Activated CD4-positive, alpha-beta T cell treated with anti-CD3 and anti-CD28 coated beads for 24 hours (primary cell): ENCODE measurements at places on chromosomes 6 and 20.
A peak's percentile ranks its signal among the peaks of the same experiment; 100 is the strongest.

- no peak for DNase-seq
Observed at GRCh38 chr6:25303254-25303653, 24.1 kb downstream of the CARMIL1 start.

DNA sequence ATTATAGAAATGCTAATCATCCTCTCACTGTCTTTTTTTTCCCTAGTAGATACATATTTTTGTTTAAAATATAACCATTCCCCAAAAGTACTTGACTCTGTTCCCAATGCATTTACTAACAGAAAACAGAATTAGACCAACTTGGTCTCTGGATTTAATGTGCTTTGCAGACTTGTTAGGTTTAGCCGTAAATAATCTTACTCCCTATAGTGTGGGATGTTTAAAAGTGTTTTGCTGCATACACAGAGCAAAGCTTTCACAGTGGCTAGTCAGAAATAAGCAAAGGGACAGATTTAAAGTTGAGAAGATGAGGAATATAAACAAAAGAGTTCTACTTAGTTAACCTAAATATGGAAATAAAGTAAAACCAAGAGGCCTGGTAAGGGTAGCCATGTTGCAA, 527.5 kb downstream of the HDGFL1 start:
- DNase-seq: no peak

DNA sequence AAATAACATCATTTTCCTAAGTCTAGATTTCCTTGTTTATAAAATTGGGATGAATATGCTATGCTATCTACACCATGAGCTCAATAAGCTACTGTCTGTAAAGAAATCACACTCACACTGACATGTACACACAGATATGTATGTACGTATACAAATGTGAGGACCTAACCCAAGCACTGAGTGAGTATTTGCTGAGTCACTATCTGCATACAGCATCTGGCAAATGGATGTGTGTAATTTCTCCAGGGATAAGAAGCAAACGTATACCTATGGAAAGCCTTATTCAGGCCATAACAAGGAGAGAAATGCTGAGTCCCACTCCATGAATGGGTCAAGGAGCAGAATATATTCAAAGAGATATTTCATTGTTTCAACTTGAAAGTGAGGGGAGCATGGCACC, 153.9 kb downstream of the LPA start:
- DNase-seq: no peak

DNA sequence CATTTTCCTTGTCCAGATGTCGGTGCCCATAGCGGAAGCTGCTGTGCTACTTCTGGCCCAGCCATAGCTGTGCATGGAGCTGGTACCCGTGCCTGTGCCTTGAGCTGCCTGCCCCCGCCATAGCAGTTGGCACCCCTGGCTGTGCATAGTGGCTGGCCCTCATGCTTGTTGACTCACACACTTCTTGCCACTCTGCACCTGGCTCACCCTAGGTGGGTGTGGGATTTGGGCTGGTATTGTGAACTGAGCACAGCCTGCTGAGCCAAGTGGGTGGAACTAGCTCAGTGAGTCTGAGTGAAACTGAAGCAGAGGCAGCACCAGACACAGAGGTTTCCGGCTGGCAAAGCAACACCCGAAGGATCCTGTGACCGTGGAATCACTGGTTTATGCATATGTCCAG, 689.5 kb upstream of the EYS start:
- no peak for DNase-seq

GRCh38 chr6:113690281-113691259, 166.6 kb upstream of the MARCKS start:
- no peak for DNase-seq

GRCh38 chr20:1130847-1131246, 12.4 kb downstream of the PSMF1 start:
- DNase-seq: no peak

DNA sequence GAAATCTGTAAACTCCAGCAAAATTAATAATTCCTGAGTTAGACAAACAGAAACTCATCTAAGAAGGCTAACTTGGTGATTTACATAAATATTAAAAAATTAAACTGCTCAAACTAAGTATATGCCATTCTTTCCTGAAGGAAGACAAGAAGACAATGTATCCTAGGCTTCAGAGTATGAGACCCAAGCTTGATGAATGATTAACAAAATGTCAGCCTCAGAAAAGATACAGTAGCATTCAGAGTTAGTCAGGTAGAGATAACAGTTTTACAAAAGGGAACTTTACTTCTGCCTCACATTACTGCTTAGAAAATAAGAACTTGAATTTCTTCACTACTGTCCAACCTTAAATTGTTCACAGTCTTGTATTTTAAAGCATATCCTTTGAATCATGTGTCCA, 12.0 kb downstream of the CSNK2A1 start:
- DNase-seq: no peak

DNA sequence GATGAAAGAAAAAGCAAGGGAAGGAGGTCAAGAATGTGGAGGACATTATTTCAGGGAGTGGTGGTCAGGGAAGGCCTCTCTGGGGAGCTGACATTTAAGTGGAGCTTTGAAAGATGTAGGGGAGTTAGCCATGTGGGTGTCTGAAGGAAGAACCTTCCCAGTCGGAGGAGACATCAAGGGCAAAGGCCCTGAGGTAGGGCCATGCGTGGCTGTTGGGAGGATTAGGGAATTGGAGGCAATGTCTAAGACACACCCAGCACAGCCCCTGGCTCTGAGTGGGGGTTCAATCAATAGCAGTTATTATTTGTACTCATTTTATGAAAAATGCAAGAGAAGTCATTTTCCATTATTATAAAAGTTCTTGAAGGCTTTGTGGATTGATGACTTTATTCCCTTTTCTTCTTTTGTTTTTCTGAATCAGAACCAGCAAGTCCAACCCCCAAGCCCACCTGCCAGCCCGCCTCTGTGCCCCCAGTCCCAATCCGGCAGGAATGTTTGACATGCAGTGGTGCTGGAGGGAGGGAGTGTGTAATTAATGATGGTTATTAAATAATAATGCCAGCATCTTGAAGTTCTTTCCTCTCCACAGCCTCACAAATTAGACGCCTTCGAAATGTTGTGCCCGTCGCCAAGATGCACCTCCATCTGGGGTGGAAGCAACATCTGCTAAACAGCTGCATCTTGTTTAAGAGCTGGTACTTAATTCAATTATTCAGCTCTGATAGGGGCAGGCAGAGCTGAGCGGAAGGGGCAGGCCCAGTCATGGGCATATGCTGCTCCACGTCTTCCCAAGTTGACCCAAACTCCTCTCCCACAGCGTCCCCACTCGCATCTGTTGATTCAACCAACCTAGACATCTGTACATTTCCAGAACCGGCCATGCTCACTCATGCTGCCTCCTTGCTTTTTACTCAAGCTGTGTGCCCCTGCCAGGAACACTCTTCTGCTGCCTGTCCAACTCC, 81.3 kb upstream of the SIRPA start:
- no peak for DNase-seq

- peak; percentile 33 for DNase-seq
Observed at GRCh38 chr20:53708129-53708968, 114.7 kb upstream of the ZNF217 start.

DNA sequence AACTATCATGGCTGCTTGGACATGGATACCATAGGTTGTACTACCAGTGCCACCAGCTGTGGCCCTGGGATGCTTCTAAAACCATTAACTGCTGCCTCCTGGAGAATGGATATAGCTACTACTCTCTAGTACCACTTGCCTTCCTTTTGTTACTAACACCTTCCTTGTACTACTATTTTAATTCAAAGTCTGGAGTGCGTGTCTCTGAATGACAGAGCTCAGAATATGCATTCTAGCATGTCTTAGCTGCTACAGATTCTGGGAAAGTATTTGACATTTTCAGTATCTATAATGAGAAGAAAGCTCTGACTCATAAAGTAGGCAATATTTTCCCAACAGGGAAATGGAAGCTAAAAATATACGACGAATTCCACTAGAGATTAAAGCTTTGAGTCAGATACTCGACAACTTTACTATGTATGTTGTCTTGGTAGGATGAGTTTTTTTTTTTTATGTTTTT, 112.3 kb downstream of the PFDN4 start:
- no peak for DNase-seq

DNA sequence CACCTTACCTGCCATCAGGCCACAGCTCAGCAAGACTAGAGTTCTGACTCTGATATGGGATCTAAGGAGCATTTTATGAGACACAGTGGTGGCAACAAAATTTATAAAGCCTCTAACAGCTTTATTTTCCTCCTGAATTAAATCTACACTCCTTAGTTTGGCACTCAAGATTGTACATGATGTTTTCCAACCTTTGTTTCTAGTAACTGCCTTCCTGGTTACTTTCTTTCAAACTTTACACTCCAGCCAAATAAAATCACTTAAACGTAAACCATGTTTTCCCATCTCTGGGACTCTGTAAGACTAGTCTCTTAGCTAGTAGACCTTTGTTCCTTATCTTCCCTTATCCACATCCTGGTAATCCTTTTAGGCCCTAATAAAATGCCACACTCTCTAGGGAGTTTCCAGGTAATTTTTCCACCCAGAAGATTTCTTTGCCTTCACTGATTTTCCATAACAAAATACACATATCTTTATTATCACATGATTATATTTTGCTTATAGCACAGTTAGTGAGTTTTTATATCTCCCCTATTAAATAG, 92.1 kb downstream of the PKHD1 start:
- DNase-seq: no peak

DNA sequence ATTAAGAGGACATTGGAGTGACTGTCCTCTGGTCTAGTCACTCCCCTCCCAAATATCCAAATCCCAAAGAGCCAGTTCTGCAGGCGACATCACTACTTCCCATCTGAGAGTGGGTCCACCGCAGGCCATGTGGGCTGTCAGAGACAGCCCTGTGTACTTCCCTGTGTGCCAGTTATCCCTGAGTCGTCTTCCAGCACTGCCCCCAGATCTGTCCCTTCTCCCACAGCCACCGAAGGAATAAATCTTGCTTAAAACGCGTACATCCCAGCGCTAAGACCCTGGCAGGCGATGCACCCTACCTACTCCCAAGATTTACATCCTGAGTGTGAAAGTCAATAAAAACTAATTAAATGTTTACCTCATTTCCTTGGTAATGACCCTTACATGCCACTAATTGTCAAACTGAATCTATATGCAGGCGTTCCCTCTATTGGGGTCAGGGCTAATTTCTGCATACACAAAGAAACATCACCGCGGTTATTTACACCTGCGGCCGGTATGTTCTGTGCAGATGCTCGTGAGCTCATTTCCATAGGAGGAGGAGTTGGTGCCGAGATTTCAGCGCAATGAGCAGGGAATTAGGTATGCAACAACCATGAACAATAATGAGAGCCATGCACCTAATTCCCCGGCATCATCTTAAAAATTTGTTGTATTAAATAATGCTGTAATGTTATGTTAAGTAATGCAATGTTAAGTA, 31.3 kb upstream of the CDH4 start:
- no peak for DNase-seq

DNA sequence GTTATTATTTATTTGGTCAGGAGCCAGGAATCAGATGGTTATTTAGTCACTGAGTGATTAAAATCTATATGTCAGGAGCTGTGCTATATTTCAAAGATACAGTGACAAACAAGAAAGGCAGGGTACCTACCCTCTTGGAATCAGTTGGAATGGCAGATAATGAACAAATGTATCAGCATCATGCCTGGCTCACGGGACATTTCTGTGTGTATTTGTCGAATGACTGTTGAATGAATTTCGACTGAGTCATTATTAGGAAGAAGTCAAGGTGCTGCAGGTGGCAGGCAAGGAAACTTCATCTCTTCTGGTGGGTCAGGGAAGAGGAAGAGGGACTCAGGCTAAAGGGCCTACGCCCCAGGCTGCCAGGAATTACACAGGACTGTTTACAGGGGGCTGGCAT, 13.6 kb downstream of the PKIG start:
- no peak for DNase-seq

GRCh38 chr6:146598772-146599405, at the start of gene ADGB:
ADGB (plus strand) TSS chr6:146598972; CDS start chr6:146599041, 69 bp downstream.
- no peak for DNase-seq

DNA sequence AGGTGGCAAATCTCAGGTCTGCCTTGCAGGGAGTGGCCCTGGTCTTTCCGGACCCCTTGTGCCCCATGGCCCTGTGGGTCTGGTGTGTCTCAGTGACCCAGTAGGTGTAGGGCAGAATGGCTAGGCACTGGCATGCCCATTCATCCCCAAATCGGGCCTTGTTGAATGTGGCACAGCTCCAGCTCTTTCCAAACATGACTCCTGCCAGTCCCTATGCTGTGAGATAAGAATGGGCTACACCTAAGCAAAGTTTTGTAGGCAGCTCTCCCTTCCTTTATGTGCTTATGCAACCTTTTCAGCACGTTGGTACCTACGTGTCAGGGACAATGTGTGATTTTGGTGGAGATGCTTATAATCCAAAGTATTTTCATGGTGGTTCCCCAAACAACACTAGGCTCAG, 33.9 kb downstream of the FOXO3 start:
- DNase-seq: no peak

- peak; percentile 15 for DNase-seq
Observed at GRCh38 chr6:89956182-89956581, 61.9 kb downstream of the GJA10 start.

GRCh38 chr20:13249118-13249797, 28.2 kb downstream of the ISM1 start:
- DNase-seq: no peak

DNA sequence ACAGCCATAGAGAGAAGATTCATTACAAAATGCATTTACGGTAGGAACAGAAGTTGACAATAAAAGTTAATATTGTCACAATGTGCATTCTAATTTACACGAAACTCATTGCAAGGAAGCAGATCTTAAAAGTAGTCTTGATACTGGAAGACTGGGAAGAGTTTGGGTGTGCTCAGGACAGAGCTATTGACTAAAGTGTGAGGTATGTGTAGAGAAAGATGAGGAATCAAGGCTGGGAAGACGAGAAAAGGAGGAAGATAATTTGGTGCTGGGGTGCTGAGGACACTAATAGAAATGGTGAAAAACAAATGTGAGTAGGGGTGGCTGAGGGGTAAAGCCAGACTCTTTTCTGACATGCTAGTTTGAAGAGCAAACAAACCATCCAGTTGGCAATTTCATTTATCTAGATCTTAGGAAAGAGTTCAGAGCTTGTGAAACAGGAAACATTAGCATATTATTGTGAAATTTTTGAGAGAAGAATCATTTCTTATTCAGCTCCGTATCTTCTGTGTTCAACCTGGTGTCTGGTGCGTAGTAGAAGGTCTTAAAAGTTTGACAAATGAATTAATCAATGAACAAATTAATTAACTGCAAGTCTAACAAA, 72.7 kb downstream of the ELOVL4 start:
- DNase-seq: no peak

- no peak for DNase-seq
Observed at GRCh38 chr6:159249128-159249527, 79.9 kb downstream of the FNDC1 start.

DNA sequence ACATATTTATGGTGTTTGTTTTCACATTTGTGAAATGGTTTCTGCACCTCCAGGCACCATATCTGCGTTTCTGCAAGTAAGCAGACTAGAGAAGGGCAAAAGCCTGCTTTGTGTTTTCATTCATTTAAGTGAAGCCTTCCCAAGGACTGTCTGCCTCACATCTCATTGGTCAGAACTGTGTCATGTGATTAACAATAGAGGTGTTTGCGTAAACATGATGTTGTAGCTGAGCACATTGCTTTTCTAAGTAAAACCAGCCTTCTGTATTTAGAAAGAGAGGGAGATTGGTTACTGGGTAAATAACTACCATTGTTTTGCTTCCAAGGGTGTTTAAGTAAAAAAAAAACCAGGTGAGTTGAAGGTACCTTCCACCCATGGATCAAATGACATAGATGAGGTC, 39.7 kb downstream of the SH3BGRL2 start:
- DNase-seq: no peak
